K562 (cell line): ENCODE measurements at places on chromosomes 2 and 18. TPM values are rescaled to one million over a fixed set of nuclear protein-coding genes. Genes with fewer than 3 reads are reported as not detected.

GRCh38 chr18:30970196-30970816 is 72.2 kb downstream of the DSC3 start:
- no peak for DNase-seq

DNA sequence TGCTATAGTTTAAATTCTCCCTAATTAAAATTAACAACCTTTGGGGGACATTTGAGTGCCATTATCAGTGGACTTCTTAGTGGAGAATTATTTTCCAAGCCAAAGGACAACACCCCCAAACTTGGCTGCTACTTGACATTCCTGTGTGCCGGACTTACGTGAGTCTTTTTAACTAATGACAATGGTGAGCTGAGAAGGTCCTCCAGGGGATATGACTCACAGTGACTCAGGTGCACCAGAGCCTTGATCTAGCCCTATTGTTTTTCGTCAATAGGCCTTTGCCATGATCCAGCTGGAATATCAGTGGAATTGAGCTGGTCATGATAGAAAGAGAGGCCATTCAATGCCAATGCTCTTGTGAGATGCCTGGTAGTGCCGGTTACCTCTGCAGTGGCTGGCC is 118.1 kb upstream of the CXCR4 start:
- DNase-seq = no peak

GRCh38 chr2:201130524-201131186 is 14.7 kb downstream of the CFLAR start:
- no peak for DNase-seq

DNA sequence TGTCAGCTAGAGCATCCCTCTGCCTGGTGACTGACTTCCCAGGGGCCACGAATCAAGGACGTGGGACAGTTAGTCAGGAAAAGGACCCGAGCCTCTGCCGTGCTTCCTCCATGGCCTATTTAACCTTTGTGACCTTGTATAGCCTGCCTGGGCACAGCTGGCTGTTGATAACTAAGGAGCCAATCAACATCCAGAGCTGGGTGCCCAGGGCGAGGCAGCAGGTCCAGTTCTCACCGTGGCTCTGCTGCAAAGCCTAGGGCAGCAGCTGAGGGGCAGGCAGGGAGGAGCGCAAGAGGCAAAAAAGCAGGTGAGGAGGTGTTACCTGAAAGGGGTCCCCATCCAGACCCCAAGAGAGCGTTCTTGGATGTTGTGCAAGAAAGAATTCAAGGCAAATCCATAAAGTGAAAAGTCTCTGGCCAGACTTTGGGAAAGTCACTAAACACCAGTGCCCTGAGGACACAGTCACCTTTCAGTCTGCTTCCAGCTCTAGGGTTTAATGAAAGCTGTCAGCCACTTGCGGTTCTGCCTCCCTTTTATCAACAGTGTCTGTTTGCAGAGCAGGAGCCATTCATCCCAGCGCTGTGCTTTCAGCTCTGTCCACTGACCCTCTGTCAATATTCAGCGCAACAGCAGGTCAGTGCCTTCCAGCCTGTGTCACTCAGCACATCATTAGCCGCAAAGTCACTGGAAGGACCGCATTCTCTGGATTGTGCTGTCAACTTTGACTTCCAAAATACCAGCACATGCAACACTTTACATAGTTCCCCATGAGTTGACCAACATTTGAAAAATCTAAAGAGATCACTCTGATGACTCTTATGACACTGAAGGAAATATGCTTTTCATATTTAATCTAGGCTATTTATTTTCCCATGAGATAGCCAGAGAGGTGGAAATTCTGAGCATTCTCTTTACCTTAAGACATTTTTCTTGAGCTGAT is 38.6 kb upstream of the ASAP2 start:
- no peak for DNase-seq

DNA sequence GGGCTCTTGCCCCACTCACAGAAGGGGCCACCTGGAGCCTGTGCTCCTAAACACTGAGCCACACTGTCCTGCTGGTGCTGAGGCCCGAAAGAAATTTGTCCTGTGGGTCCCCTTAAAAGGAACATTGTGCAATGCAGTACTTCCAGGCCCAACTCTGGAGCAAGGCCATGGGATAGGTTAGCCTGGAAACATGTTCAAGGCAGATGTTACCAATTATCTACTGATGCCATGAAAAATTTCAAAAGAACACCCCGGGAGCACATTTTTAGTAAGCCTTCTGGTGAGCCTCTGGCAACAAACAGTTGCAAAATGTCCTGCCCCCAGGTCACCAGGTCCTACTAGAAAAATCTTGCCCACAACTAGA is 12.3 kb upstream of the PTMA start:
- no peak for DNase-seq

GRCh38 chr2:179479947-179480346 is 215.3 kb upstream of the SESTD1 start:
- DNase-seq = no peak

DNA sequence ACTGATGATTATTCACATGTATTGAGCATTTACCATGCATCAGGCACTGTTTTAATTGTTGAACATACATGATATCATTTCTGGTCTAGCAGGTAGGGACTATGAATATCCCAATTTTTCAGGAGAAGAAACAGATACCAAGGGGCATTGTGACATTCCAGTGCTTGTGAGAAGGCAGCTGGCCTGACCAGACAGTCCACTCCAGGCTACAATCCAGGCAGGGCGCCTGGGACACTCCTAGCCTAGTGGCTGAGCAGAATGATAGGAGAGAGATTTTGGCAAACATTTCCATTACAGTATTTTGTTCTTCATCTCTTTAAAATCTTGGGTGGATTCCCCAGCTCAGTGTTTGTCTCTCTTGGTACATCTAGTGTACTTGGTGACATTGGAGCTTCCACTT is 24.9 kb downstream of the ZNF892 start:
- no peak for DNase-seq

DNA sequence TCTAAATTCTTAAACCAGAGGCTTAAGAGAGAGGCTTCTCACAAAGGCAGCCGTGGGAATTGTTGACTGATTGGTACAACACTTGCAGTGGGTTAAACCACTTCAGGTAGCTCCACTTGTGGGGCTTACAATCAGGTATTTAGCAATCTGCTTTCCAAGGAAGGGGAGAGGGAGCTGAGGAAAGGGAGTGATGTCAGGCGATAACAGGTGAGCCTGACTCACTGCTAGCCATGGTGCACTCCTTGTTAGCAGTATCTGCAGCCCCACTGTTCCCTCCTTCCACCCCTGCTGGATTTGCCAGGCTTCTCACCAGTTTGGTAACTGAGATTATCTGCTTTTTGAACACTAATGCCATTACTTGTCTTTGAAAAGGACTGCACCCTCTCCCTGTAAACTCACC is 1056.7 kb upstream of the FANCL start:
- no peak for DNase-seq

DNA sequence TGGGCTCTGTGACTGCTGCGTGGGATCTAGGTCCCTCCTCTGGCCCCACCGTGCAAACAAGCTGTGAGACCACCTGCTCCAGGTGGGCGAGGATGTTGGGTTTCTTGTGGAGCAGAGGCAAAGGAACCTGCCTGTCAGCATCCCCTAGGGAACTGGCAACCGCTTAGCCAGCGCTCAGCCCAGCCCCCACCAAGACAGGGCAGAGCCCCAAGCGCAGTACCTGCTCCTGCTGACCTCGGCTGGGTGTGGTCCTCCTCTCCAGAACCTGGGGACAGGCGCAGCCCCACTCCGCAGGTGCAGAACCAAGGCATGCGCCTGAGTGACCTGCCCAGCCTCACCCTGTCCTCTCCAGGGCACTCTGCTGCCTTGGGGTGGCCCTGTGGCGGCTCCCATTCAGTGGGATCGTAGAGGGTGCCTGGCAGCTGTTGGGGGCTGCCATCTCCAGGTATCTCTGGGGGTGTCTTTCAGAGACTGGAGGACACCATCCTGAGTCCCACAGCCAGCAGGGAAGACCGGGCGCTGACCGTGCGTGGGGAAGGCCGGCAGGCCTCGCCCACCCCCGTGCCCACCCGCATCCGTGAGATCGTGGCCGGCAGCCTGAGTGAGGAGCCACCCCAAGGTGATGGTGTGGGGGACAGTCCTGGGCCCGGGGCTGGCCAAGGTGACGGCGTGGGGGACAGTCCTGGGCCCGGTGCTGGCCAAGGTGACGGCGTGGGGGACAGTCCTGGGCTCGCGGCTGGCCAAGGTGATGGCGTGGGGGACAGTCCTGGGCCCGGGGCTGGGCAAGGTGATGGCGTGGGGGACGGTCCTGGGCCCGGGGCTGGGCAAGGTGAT is 12.3 kb downstream of the CROCC2 start:
- DNase-seq = no peak

- DNase-seq = no peak
These were observed 459.2 kb downstream of the KCNJ3 start for GRCh38 chr2:155157711-155158110.

GRCh38 chr2:161332371-161332967 is 24.2 kb downstream of the PSMD14 start:
- no peak for DNase-seq

GRCh38 chr2:52526735-52527134 is 1240.9 kb upstream of the CHAC2 start:
- DNase-seq = no peak

- DNase-seq = no peak
These were observed 298.4 kb downstream of the NDUFA10 start for GRCh38 chr2:239726631-239727181.

DNA sequence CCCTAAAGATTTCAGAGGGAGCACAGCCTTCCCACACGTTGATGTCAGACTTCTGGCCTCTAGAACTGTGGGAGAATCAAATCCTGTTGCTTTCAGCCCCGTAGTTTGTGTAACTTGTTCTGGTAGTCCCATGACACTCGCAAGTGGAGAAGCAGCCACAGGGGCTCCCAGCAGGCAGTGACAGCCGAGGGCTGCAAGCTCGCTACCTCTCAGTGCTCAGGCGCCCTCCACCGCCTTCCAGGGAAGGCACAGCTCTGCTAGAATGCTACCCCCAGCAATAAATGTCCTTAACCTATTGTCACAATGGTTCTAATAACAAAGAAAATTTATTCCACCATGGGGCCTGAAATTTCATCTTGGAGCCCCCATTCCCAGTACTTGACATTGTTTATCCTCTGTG is 143.1 kb upstream of the ZNF236 start:
- DNase-seq = no peak

- no peak for DNase-seq
These were observed 678.7 kb downstream of the EPHA4 start for GRCh38 chr2:220893411-220893810.

- DNase-seq = no peak
These were observed 43.6 kb upstream of the MAP2 start for GRCh38 chr2:209380293-209380692.

DNA sequence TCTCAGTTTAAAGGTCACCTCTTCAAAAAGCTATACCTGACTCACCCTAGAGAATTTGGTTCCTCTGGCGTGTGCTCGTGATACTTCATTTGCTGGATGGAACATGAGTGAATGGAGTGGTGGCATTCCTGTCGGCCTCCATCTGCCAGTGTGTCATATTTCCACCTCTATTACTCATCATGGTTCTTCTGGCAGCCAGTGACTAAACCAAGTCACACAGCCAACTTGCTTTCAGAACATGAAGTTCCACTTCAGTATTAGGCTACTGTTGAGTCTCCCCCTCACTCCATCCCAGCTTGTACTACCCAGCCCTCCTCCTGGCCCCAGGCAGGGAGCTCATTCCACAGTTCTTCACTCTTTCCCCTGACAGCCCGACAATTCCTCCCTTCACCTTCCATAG is 169.8 kb downstream of the MREG start:
- no peak for DNase-seq

DNA sequence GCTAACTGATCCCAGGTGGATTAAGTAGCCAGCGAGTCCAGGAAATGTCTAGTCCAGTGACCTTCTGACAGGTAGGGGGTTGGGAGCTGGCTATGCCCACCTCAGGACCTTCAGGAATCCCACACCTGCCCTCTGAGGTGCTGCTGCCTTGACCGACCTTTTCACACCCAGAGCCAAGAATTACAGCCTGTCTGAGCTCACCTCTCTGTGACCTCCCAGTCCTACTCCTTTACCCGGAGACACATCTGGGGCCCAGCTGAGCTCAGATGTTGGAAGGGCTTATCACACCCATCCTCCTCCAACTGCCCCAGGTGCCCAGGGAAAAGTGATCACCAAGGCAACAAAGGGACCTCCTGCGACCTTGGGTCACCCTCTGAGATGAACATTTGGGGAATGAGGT is 413.3 kb upstream of the TNP1 start:
- no peak for DNase-seq

DNA sequence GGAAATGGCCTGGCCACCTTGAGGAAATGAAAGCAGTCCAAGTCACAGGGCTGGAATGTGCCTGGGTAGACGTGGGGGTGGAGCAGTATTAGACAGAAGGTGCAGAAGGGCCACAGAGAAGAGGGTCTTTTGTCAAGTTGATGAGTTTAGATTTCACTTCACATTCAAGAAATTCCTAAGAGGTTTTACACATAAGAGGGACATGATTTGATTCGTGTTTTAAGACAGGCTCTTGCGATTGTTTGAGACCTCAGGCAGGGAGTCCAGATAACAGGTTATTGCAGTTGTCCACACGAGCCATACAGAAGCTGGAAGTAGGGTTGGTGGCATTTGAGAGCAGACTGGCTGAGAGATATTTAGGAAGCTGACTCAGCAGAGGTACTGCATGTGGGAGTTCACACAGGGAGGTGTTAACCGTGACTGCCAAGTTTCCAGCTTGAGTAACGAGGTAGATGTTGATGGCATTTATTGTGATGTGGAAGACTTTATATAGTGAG is 64.6 kb downstream of the NEB start:
- peak; percentile 25 for DNase-seq

- no peak for DNase-seq
These were observed 18.0 kb downstream of the REL start for GRCh38 chr2:60899230-60899891.

DNA sequence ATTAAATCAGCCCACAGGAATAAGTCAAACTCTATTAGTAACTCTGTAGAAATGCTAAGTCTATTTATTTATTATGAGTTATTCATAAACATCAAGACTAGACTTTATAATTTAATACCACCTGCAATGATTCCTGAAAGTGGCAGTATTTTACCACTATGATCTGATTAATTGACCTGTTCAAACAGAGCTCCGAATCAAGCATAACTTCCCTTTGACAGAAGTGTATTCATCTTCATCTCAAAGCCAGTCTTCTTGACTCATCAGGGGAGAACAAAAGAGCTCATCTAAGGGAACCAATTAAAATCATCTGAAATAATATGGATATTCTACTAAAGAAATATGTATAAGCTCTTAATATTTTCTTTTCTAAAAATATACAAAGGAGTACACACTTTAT is 122.3 kb downstream of the MBD2 start:
- no peak for DNase-seq

The RAX gene
- total RNA-seq = not detected in 2 replicates

The AFF3 gene
- 0.02 and 0.11 TPM in 2 replicates for total RNA-seq

The HOXD12 gene
- total RNA-seq = not detected in 2 replicates

The LRP1B gene
- total RNA-seq = not detected in 2 replicates

The IL1RN gene
- total RNA-seq = not detected in 2 replicates

The ALPG gene
- not detected in 2 replicates for total RNA-seq

The SLC14A1 gene
- 0.20 TPM in 2 replicates for total RNA-seq

The PDE1A gene
- total RNA-seq = 0.49 and 0.64 TPM in 2 replicates

The KLHL30 gene
- 0.04 TPM in 1 of 2 replicates, not detected in the other for total RNA-seq

The CXCR1 gene
- total RNA-seq = not detected in 2 replicates

The LRATD1 gene
- total RNA-seq = 6.5 and 7.3 TPM in 2 replicates

The MRPS5 gene
- 90.7 and 92.1 TPM in 2 replicates for total RNA-seq

The SCN7A gene
- total RNA-seq = 0.04 and 0.07 TPM in 2 replicates

The ANO7 gene
- total RNA-seq = 4.1 and 5.1 TPM in 2 replicates

The MOCOS gene
- total RNA-seq = 12.4 TPM in 2 replicates
